A375 (cell line): ENCODE measurements at places on chromosomes 1 and 21. TPM values are rescaled to one million over a fixed set of nuclear protein-coding genes. Genes with fewer than 3 reads are reported as not detected.

The PODN gene
- not detected in 2 replicates for total RNA-seq

The EVA1C gene
- total RNA-seq, result 5.2 and 11.0 TPM in 2 replicates

The OR10J1 gene
- not detected in 2 replicates for total RNA-seq

The OR2T29 gene
- not detected in 2 replicates for total RNA-seq

The ATP1B1 gene
- 32.8 and 35.6 TPM in 2 replicates for total RNA-seq

The LMOD1 gene
- 0.19 TPM in 1 of 2 replicates, not detected in the other for total RNA-seq

The FRRS1 gene
- total RNA-seq, result 3.8 and 4.7 TPM in 2 replicates

The CHI3L1 gene
- not detected in 2 replicates for total RNA-seq

The DENND2D gene
- total RNA-seq, result not detected in 2 replicates

The DLGAP3 gene
- 0.04 and 0.16 TPM in 2 replicates for total RNA-seq

The ZNF692 gene
- 32.9 and 42.2 TPM in 2 replicates for total RNA-seq

The TNFRSF8 gene
- total RNA-seq, result 0.83 and 0.85 TPM in 2 replicates

The TMCO4 gene
- 15.9 and 17.8 TPM in 2 replicates for total RNA-seq

The MX2 gene
- 58.7 and 63.4 TPM in 2 replicates for total RNA-seq

The WNT3A gene
- not detected in 2 replicates for total RNA-seq

The LCE1C gene
- total RNA-seq, result not detected in 2 replicates

The MRPL39 gene
- 39.9 and 42.6 TPM in 2 replicates for total RNA-seq

The A3GALT2 gene
- total RNA-seq, result 0.34 and 1.1 TPM in 2 replicates

The NID1 gene
- total RNA-seq, result 51.5 and 53.1 TPM in 2 replicates

The OR14K1 gene
- not detected in 2 replicates for total RNA-seq

The LCA5L gene
- 0.90 and 1.3 TPM in 2 replicates for total RNA-seq

The TTC22 gene
- not detected in 2 replicates for total RNA-seq

The KISS1 gene
- 7.8 and 12.4 TPM in 2 replicates for total RNA-seq

The PLA2G2D gene
- total RNA-seq, result not detected in 2 replicates

The FHL3 gene
- total RNA-seq, result 12.4 and 13.3 TPM in 2 replicates

The BARHL2 gene
- total RNA-seq, result not detected in 2 replicates

The BSND gene
- total RNA-seq, result not detected in 2 replicates

The PLA2G2F gene
- total RNA-seq, result not detected in 2 replicates

The SRM gene
- 39.3 and 46.0 TPM in 2 replicates for total RNA-seq

The KRTAP10-11 gene
- total RNA-seq, result not detected in 2 replicates

The PLK3 gene
- total RNA-seq, result 29.5 and 34.2 TPM in 2 replicates

The ERICH3 gene
- not detected in 2 replicates for total RNA-seq

The LYPD8 gene
- total RNA-seq, result 0.56 TPM in 1 of 2 replicates, not detected in the other

The BGLAP gene
- 2.2 and 5.1 TPM in 2 replicates for total RNA-seq

The CA6 gene
- total RNA-seq, result not detected in 2 replicates
